ENCODE measurements at places on chromosomes 2 and 18.
A peak's percentile ranks its signal among the peaks of the same experiment; 100 is the strongest.

DNA sequence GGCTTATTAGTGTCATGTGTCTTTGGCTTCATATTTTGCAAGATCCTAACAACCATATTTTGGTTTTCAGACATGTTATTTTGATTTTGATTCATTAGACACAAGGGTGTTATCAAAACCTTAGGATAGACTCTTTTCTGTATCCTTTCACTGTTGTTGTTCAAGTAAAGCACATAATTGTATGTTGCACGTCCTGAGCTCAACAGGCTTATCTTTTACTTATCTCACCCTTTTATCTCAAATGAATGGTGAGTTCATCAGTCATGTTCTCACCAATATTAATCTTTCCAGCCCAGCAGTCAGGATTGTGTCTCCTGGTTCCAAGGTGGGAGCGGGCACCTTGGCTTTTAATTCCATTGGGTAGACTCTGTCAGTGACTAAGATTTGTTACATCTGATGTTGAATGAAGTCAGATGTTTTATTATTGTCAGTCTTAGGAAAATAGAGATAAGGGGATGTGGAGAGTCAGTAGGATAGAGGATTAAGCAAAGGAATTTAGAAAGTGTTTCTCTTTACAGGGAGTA is 11.9 kb downstream of the GPN1 start:
- DNase-seq: no peak

- no peak for DNase-seq
These were observed 656.8 kb downstream of the METTL4 start for GRCh38 chr18:1914489-1914888.

DNA sequence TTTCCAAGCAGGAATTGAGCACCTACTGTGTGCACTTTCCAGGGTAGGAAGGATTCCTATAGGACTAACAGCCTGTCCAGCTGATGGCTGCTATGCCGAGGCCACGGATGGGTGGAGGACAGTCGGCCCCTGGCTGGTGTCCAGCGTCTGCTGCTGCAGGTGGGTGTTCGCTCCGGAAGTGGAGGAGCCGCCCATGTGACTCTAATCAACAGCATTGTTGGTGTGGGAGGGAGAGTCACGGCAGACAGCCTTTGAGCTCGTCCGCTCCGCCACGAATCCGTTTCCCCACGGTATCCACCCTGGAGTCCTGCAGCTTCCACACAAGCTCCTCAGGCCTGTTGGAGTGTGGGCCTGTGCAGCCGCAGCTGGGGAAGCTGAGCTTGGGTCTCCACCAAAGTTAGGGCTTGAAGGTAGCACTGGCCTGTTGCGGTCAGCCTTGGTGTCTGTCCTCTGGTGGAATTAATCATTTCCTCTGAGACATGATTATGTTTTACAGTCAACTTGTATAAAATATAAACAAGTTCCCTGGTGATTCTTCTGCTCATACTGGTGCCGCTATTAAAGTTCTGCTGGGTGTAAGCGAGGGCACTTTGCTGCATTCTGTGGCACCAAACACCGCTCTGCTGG is 185.9 kb upstream of the TPO start:
- DNase-seq: no peak

GRCh38 chr2:132896073-132896472 is 226.1 kb upstream of the LYPD1 start:
- no peak for DNase-seq

DNA sequence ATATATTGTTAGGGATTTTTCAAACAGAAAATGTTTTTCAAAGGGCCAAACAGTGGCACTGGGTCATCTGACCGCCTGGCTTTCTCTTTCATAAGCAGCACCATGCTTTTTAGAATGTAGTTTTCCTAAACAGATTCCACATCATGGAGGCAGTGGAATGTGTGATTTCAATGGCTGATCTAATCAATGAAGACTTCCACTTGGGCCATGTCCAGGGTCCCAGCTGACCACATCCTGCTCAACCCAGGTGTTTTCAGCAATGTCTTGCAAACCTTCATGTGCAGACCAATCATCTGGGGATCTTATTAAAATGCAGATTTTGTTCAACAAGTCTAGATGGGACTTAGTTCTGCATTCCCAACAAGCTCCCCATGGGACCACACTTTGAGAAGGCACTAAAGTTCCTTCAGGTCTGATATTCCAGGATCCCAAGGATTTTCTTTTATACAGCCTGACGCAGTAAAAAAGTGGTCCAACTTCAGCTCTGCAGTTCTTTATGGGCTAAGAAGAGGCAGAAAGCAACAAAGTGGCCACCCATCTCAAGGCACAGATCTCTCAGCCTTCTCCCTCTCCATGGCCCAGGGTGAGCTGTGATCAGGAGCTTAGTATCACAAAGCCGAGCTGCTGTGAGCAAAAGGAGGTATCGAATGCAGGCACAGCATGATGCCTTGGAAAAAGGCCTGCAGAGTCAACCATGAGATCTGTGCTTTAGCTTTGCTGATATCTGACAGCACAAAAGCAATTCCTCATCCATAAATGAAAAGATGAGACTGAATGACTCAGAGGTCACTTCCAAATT is 3.7 kb downstream of the ALKAL2 start:
- DNase-seq: no peak

GRCh38 chr2:241112592-241112991 is 10.5 kb upstream of the MTERF4 start:
- DNase-seq: no peak

GRCh38 chr2:127040169-127040568 is 66.8 kb downstream of the BIN1 start:
- DNase-seq: no peak

DNA sequence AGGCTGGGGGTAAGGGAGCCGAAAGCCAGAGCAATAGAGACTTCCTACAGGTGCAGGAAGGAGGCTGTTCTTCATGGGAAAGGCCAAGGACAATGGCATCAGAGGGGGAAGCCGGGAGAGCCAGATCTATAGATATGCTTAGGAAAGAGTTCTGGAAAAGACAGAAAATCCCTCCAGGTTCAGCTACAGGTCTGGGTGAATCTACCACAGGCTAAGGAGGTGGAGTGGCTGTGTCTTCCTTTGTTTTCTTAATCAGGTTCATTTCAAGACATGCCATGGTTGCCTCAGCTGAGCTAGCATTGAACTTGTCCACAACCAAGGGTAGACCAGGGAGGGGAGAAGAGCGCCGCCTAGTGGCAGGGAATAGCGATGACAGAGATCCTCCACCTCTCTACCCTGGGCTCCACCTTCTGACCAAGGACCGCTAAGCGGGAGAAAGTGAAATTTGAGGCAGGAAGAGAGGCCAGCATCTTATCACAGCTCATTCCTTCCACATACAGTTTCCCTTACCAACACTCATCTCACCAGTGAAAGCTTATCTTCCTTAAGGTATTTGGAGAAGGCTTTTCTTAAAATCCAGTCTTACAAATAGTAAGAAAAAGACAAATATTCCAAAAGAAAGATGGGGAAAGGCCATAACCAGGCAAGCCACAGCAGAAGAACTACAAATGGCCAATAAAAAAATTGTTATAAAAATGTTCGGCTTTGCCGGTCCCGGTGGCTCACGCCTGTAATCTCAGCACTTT is 74.2 kb downstream of the VIT start:
- peak; percentile 48 for DNase-seq

- no peak for DNase-seq
These were observed 59.9 kb upstream of the MRPS9 start for GRCh38 chr2:104977958-104978357.

GRCh38 chr2:141201016-141201565 is 929.7 kb downstream of the LRP1B start:
- peak; percentile 5 for DNase-seq

GRCh38 chr2:219250049-219250781 is 2.8 kb upstream of the TUBA4B start:
- no peak for DNase-seq

GRCh38 chr18:53093636-53094035 is 753.6 kb downstream of the DCC start:
- DNase-seq: no peak

GRCh38 chr18:6714010-6714409 is 15.5 kb upstream of the ARHGAP28 start:
- peak; percentile 46 for DNase-seq

GRCh38 chr2:86032861-86033595 is 72.7 kb downstream of the POLR1A start:
- no peak for DNase-seq

GRCh38 chr2:8403876-8404275 is 278.0 kb upstream of the ID2 start:
- no peak for DNase-seq

GRCh38 chr18:59072727-59073421 is 66.8 kb upstream of the SEC11C start:
- DNase-seq: no peak

- DNase-seq: peak; percentile 77
These were observed 27.9 kb downstream of the COL3A1 start for GRCh38 chr2:189002079-189002478.

GRCh38 chr2:240339411-240340360 is 95.8 kb upstream of the GPC1 start:
- DNase-seq: no peak

DNA sequence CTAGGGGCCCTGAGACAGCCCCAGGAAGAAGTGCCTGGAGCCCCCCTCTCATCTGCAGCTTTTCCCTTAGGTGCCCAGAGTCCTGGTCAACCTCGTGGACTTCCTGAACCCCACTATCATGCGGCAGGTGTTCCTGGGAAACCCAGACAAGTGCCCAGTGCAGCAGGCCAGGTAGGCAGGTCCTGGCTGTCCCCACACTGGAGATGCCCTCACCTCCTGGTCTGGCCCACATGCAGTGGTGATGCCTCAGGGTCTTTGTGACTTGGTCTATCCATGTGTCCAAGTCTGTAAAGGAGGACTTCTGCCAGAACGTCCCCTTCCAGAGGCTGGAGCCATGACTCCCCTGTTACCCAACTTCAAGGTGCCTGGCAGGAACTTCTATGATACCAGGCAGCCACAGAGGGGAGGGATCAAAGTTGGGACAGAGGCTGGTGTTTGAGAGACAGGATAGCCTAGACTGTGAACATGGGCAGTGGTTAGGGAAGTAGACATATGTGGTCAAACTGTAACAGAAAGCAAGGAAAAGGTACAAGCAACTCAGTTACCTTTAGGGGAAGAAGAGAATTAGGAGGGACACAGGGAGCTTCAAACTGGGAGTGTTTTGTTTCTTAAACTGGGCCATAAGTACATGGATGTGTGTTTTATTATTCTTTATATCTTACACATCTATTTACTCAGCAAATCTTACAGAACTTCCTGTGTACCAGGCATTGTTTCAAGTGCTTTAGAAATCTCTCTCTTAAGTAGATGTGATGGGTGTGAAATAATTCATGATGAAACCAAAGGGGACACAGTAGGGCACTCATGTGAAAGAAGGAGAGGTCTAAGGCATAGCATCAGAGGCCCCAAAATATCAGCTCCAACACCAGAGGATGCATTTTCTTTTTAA is 107.1 kb downstream of the PLB1 start:
- no peak for DNase-seq

DNA sequence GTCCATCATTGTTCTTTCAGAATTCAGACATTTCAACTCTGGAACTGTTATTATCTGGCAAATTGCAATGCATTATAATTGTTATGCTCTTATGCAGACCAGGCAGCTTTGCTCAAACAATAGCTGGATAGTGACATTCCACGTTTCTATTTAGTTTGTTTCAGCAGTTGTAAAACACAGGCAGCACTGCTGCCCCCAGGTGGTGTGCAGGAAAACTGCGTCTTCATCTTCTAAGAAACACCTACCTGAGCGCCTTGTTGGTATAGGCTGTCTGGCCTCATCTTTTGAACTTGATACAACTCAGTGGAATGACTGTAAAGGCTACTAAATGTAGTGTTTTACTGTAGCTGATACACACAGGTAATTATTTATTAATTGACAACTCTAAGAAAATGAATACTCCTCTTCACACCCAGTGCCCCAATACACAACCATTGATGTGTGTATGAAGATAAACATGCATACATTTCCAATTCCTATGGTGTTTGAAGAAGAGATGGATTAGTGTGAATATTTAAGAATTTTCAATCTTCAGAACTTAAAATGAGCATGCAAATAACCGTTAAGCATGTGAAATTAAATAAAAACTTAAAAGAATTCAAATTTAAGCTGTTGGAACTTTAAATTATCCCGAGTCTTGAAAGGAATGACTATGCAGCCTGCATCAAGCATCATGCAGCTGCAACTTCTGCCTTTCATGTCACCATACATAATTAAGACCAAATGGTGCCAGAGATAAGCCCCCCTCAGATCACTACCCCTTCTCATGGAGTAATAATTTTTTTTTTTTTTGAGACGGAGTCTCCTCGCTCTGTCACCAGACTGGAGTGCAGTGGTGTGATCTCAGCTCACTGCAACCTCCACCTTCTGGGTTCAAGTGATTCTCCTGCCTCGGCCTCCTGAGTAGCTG is 85.6 kb downstream of the CD8B2 start:
- peak; percentile 8 for DNase-seq

DNA sequence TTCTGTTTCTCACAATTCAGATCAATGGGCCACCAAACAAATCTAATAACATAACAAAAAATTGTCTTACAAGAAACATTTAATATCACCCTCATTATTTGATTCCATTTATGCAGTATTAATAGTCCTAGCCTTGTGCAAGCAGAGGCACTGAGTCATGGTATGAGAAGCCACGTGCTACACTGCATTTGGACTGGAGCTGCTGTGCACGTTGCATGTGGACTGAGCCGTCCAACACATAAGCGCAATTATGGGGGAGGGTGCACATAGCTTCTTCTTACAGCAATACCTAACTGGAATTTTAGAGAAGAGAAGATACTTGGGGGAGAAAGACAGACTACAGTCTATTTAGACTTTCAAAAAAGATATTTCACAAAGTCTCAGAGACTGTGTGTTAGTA is 329.6 kb upstream of the ID2 start:
- no peak for DNase-seq

DNA sequence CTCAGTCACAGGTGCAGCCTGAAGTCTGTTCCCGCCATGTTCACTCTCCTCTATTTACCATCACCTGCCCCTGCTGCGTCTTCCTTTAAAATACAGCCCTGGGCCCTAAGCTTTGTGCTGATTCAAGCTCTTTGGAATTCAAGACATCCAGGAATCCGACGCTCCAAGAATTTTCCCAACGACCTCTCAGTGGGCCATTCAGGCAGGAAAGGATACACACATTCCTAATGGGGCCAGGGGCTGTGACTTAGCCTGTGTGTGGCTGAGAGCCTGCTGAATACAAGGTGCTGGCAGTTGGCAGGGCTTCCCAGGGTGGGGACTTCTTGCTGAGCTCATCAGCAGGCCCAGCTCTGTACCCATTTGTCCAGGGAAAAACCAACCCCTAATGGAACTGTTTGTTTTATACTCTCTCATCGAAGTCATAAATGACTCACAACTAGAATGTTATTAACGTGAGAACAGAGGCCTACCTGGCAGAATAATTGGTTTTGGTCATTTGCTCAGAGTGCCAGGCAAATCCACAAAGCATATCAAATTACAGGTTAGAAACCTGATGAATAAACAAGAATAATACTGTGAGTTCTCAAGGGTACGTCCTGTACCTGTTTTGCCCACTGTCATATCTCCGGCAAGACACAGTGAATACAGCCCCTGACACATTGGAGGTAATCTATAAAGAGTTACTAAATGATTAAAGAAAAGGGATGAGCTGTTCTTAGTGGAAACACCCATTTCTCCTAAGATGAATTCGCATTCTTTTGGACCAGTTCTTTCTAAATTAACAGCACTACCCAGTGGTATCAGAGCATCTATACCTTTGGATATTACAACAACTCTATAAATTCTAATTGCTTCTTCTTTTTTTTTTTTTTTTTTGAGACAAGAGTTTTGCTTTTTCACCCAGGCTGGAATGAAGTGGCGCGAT is 12.6 kb upstream of the KCMF1 start:
- DNase-seq: peak; percentile 98

GRCh38 chr2:48265169-48266030 is 264.6 kb upstream of the STON1 start:
- DNase-seq: no peak
